ENCODE measurements at places on chromosomes 1 and 21. TPM values are rescaled to one million over a fixed set of nuclear protein-coding genes. Genes with fewer than 3 reads are reported as not detected.

DNA sequence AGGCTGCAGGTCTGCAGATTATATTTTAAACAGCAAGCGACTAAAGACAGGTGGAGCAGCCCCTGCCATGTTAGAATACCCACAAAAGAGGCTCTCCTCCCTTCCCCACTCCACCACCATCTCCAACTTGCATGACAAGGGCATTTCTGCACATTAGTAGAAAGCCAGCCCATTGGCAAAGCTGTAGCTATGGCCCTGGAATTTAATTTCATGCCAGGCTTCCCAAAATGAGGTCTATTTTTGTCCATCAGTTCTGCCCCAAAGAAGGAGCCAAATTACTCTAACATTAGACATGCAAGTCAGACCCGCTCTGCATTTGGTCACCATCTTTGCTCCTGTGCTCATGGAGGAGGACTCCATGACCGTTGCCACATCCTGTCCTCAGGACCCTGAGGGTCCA, 115.2 kb downstream of the LAMC2 start:
- no peak for DNase-seq

DNA sequence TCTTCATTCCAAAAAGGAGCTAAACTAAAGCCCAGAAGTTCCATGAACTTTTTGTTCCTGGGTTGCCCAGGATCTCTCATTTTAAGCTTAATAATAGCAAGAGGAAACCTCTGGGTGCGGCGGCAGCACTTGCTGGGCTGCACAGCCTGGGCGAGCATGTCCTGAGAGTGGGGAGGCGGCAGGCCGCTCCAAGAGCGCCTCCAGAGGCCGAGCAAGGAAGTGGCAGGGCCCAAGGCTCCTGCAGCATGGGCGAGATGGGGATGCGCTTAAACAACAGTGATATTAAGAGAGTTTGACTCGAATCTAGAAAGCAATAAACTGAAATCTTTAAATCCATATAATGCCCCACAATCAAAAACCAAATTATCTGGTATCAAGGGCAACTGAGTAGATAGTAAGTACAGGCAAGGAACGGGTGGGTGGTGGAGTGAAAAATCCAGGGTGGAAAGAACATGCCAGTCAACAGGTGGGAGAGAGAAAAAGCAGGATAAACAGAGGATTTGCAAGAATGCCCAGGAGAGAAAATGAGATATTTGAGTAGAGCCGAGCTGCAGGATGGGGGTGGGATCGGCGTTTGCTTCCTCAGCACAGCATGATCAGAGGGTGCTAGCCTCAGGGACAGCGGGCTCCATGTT, 14.1 kb upstream of the TNR start:
- DNase-seq, result peak; percentile 86

DNA sequence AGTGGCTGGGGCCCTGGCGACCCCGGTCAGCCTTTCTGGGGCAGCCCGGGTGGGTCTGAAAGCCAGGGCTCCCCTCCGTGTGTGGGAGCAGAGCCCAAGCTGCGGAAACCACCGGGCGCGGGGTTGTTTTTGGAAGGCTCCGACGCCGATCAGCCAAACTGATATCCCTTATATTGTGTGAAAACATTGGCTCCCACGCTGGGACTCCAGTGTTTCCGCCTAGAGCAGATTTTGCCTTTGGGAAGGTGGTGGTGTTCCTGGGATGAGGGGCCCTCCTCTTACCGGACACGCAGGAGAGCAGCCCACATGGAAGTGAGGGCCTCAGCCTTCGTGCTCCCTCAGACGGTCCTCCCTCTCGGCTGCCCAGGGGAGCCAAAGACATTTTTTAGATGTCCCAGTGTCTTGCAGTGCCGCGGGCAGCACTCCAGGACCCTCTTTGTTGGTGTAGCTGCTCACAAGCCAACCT, 54.3 kb downstream of the NGF start:
- no peak for DNase-seq

DNA sequence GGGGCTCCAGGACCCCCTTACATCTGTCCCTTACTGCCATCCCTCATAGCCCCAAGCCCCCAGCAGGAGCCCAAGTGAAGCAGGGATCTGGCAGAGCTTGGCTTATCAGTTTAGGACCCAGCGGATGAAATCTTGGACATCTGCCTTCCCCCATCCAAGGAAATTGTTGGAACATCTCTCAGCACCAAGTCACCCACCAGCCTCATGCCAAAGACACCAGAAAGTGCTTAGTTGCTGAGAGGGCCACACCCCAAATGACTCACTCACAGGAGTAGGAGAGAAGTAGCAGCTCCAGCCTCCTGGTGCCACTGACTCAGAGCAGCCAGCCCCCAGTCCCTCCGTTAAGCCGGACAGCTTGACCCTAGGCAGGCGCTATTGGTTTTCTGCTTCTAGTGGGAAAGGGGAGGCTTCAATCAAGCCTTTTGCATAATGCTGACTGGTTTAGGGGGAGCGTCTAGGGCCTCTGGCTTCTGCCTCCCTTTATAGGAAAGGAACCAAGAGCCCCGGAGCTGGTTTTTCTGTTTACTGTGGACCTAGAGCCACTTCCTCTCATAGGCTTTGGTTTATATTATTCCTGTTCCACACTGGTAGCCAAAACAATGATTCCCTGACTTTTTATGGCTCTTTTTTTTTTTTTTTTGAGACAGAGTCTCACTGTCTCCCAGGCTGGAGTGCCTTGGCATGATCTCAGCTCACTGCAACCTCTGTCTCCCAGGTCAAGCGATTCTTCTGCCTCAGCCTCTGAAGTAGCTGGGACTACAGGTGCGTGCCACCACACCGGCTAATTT, 114.2 kb upstream of the IPO9 start:
- DNase-seq, result peak; percentile 41

DNA sequence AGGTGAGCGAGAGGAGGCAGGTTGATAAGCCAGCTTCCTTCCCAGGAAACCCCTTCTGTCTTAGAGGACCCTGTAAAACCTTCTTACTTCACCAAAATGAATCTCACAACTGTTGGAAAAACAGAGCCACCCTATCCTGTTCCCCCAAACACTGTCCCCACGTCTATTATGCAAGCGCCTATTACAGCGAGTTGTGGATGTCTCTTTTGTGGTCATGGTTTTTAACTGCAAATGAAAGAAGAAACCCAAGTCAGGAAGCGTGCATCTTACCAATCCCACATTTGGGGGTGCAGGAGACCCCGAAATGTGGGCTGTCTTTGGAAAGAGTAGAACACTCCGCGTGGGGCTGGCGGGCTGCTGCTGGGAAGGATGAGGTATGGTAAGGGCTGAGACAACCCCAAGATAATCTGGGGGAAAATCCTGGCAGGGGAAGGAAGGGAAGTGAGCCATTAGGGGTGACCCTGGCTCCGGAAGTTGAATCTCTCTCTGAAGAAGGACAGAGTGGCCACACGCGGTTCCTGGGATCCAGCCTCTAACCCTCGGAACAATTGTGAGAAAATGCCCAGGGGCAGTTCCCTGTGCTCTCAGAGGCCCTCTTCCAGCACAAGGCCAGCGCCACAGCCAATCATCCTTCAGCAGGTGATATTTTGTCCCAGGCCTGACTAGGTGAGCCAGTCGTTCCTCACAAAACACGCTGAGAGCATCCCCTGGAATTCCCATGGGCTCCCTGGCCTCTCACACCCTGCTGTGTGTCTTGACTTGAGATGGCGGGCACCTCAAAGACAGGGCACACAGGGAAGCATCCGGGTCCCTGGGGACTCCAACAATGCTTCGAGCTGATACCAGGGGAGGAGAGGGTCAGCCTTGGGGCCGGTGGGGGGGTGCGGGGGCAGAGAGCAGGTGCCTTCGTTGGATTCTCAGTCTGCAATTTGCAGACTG, 168.5 kb upstream of the IRF2BP2 start:
- DNase-seq, result peak; percentile 77

DNA sequence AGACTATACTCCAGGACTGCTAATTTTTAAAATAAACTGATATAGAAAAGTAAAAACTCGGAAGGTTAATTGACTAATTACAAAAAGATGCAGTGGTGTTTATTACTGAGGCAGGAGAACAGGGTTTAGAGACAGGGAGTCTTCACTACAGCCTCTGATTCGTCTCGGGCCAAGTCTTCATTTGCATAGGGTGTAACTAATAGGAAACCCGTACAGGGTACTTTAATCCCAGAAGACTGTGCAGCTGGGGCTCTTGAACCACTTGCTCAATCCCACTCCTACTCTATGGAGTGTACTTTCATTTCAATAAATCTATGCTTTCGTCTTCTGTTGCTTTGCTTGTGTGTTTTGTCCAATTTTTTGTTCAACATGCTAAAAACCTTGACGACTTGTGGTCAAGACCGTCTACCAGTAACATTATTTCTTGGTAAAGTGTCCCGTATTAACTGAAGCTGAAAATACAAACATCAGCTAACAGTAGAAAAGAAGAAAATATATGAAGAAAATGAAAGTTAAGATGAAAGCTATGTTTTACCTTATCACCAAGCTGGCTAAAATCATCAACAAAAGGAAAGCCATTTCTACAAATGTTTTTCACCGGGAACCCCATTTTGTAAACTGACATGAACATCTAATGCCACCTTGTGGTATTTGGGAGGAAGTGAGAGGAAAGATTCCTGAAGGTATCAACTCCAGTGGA, 8.0 kb downstream of the SDHB start:
- peak; percentile 51 for DNase-seq

GRCh38 chr1:61754545-61754944, 12.3 kb downstream of the PATJ start:
- no peak for DNase-seq

DNA sequence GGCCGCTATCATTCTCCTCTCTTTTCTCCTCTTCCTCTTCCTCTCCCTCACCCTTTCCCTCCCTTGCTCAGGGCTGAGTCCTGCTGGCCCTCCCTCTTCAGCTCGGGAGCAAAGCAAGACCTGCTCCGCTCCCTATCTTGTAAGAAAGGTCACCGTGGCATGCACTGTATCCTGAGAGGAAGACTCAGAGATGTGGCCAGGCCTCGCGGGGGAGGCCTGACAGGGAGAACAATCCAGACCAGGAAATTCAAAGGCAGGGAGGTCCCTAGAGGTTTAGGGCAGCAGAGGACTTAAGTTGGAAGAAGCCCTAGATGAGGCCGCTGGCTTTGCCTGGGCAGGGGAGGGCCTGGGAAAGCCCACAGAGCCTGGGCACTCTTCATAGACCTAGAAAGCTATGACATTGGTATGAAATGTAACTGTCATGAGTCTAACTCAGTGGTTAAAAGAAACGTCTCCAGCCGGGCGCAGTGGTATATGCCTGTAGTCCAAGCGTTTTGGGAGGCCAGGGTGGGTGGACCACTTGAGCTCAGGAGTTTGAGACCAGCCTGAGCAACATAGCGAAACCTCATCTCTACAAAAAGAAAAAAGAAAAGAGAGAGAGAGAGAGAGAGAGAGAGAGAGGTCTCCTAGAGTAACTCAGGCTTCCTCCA, 14.6 kb upstream of the PTAFR start:
- DNase-seq, result no peak

DNA sequence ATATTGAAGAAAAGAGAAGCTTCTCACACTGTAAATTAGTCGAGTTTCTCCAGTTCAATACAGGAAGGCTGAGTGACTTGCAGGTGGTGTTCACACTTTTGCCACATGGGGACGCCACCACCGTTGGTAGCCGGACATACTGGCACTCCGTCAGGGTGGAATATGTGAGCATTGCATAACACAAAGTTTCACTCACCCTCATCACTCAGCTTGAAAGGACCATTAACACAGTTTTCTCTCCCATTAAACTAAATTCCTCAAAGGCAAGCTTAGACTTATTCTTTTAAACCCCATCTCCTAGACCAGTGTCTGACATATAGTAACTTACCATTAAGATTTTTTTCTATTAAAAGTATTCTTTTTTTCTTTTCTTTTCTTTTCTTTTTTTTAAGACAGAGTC, 105.3 kb upstream of the SERBP1 start:
- DNase-seq, result peak; percentile 72

GRCh38 chr1:10338047-10338446, 60.8 kb upstream of the PGD start:
- DNase-seq, result peak; percentile 75

- DNase-seq, result peak; percentile 59
Measured at GRCh38 chr21:36696390-36697059, 2.4 kb upstream of the SIM2 start.

GRCh38 chr1:38166461-38166860, 119.9 kb upstream of the POU3F1 start:
- no peak for DNase-seq

DNA sequence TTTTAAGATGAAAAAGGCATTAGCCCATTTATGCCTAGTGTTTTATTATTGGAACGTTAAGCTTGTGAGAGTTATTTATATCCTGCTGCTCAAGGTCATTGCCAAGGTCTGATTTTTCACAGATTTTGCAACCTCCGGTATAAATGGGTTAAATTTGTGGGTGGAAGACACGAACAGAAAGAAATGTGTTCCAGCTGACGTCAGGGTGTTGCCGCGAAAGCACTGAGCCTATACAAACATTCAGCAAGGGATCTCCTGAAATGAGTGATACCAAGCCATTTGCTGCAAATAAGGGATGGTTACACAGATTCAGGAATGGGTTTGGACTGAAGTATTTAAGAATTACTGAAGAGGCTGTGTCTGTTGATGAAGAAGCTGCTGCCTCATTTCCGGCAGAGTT, 32.2 kb downstream of the TMED5 start:
- DNase-seq, result no peak

- no peak for DNase-seq
Measured at GRCh38 chr1:70315782-70316181, 38.7 kb downstream of the ANKRD13C start.

Gene DMAP1
- total RNA-seq, result 20.7 TPM

Gene DNASE2B
- 0.38 TPM for total RNA-seq

Gene MMEL1
- 1.3 TPM for total RNA-seq

Gene TRNP1
- total RNA-seq, result 30.5 TPM

Gene THEMIS2
- 27.5 TPM for total RNA-seq

Gene LAD1
- total RNA-seq, result 4.5 TPM

Gene CELA3B
- not detected for total RNA-seq

Gene FCGR3A
- total RNA-seq, result not detected

Gene TCHH
- total RNA-seq, result not detected

Gene FCRL4
- not detected for total RNA-seq

Gene ARV1
- total RNA-seq, result 16.5 TPM
